ENCODE measurements at places on chromosomes 3 and 15.

GRCh38 chr3:113985541-113985940 is 37.7 kb downstream of the ZDHHC23 start:
- no peak for DNase-seq

- DNase-seq, result no peak
Observed at GRCh38 chr15:66132251-66132816, 121.2 kb downstream of the MEGF11 start.

DNA sequence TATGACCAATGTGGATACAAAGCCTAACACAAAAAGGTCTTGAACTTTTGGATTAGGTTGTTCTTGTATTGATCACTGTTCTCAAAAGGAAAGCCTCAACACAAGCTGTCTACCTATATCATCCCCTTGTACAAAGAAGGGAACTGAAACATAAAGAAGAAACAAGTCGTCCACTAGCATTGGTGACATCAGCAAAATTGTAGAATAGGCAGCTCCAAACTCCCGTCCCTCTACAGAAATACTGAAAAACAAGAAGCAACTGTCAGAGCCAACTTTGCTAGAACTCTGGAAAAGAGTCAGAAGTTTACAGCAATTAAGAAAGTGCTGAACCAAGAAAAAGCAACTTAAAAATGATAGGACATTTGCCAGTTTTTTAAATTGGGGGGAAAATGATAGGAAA is 7.5 kb upstream of the NR1I2 start:
- no peak for DNase-seq

GRCh38 chr15:69898243-69898642 is 199.5 kb downstream of the TLE3 start:
- DNase-seq, result no peak

DNA sequence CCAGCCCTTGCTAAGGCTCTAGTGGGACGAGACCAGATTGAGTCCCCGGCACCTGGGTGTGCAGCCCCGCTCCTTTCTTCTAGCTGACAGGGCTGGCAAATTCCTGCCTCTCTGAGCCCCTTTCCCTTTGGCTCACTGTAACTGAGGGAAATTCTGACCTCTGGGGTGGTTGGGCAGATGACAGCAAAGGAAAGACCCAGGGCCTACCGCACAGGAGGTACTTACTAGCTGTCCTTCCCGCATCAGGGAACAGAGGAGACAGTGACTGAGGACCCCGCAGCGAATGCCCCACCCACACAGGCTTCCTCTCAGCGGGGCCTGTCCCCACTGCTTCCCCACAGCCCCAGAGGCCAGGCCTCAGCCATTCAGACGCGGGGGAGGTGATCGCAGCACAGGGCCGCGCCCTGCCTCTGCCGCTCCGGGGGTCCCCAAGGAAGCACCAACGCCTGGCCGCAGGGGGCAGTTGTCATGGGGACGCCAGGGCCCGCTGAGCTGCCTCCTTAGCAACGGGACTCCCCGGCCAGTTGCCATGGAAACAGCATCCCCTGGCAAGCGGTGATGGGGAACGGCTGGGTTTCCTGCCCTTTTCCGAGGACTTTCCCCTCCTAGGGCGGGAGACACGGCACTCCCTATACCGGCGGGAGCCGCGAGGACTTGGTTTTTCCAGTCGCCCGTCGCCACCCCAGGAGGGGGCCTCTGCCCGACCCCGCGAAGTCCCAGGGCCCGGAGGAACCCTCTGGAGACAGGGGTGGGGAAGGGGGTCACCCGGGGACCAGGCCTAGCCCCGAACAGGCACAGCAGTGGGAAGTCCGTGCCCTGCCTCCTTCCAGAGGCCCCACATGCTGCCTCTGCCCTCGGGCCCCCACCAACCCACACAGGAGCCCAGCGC is 50.1 kb downstream of the HCN4 start:
- peak; percentile 20 for DNase-seq

DNA sequence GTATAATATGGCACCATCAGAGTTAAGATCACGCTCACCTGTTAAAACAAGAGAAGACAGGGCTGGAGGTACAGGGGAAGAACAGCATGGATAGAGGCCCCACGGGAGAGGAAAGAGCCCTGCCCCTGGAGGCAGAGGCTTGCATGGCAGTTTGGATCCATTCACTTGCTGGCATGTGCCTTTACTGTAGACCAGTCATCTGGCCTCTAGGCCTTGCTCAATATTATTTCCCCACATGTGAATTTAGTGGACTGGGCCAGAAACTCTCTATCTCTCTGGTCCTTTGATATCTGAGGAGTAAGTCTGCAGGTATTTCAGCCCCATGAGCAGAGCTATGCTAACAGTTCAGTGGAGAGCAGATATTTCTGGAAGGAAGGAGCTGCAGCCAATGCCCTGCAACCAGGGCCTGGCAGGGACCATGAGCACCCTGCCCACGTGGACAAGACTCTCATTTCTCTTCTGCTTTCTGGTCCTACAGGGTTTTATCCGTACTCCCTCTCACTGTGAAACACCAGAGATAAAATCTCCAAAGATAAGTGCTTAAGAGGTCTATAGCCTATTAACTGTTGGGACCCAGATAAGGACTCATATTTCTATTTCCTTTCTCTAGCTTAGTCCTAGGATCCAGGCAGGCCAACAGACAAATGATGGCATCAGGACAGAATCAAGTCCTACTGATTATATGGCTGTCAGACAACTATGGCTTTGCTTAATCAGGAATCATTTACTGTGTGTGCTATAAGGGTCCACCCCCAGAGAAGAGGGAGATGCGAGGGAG is 65.0 kb downstream of the CLDN11 start:
- peak; percentile 24 for DNase-seq

DNA sequence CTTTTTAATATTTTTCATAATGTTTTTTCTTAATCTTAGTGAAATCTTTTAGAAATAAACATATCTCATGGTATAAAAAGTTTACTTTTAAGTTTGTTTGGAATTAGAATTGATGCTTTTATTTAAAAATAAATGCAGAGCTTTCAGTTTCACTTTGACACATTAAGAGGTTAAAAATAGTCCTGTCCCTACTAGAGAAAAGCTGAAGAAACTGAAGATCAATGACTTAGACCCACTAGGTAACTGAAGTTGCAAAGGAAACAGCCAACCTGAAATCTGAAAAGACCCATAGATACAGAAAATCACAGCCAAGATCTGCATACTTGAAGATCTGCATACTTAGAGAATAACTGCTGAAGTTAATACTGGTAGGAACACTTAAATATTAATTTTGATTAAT is 237.6 kb downstream of the RAP2B start:
- DNase-seq, result no peak

- DNase-seq, result no peak
Observed at GRCh38 chr15:31274496-31275330, 51.9 kb upstream of the KLF13 start.

GRCh38 chr15:68499620-68500312 is 67.8 kb upstream of the ITGA11 start:
- no peak for DNase-seq

- no peak for DNase-seq
Observed at GRCh38 chr3:194907811-194908210, 222.1 kb downstream of the FAM43A start.

GRCh38 chr15:31501536-31502157 is 175.0 kb downstream of the KLF13 start:
- DNase-seq, result no peak

GRCh38 chr3:144324076-144324475 is 352.5 kb downstream of the DIPK2A start:
- DNase-seq, result no peak

GRCh38 chr3:197270558-197271317 is 27.7 kb downstream of the DLG1 start:
- no peak for DNase-seq

GRCh38 chr3:160464321-160464720 is 14.7 kb upstream of the TRIM59 start:
- no peak for DNase-seq

DNA sequence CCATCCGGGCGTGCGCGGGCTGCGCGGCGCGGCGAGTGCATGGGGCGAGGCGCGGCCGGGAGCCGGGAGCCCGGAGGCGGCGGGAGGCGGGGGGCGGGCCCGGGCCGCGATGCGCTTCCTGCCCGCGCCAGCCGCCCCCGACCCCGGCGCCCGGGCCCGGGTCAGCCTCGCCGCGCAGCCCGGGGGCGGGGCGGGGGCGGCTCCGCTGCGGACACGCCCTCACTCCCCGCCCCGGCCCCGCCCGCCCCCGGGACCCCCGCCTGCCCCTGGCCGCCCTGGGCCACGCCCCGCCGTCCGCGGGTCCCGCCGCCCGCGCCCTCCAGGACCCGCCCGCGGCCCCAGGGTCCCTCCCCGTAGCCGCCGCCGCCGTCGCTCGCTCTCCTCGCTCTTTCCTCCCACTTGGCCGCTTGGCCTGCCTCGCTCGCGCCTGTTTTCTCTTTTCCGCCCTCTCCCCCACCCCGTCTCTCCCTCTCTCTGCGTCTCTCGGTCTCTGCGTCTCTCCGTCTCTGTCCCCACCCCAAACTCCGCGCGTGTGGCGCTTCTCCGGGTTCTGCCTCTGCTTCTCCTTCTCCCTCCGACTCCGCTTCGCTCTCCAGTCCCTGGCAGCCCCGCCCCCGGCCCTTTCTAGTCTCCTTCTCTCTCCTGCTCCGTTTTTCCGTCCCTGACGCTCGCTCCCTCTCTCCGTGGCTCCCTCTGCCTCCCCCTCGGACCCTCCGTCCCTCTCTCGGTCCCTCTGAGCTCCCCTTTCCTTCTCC is at the start of gene PLXND1:
PLXND1 (minus strand) TSS at position 41 of the 755 bp plus-strand sequence; CDS start at position 4, 37 bp downstream.
- peak; percentile 92 for DNase-seq

- no peak for DNase-seq
Observed at GRCh38 chr3:188211476-188211875, 57.5 kb downstream of the LPP start.

DNA sequence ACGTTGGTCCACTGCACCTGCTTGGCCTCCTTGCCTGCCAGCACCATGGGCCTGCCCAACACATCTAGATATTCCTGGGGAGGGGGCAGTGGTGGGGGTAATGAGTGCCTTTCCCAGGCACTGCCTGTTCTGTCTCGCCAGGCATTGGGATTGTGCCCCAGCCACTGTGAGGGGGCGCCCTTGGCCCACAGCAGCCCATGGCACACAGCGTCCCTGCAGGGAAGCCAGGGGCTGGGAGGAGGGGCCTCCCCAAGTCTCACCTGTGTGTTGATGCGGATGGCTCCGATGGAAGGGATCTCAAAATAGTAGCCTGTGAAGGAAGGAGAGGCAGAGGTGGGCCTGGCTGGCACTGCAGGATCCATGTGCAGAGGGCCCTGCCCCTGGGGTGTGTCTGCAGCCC is 18.7 kb upstream of the TMEM115 start:
- no peak for DNase-seq

DNA sequence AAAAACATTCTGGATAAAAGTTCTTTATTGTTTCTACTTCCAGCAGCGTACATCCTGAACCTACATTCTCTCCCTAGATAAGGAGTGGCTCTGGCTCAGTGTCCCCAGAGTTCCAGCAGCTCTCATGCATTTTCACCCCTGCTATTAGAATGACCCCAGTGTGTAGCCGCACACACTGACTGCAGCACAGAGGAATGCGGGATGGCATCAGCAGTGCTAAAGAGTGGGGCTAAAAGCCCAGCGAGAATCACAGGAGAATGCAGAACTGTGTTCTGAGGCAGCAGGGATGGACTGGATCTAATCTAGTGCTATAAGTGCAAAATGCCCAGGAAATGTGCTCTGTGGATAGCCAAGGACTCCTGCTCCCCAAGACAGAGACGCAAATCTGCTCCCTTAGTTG is 66.4 kb upstream of the TJP1 start:
- no peak for DNase-seq

- no peak for DNase-seq
Observed at GRCh38 chr3:83946554-83946953, 1012.2 kb upstream of the CADM2 start.

GRCh38 chr3:53083949-53084309 is 38.1 kb upstream of the SFMBT1 start:
- DNase-seq, result peak; percentile 63

DNA sequence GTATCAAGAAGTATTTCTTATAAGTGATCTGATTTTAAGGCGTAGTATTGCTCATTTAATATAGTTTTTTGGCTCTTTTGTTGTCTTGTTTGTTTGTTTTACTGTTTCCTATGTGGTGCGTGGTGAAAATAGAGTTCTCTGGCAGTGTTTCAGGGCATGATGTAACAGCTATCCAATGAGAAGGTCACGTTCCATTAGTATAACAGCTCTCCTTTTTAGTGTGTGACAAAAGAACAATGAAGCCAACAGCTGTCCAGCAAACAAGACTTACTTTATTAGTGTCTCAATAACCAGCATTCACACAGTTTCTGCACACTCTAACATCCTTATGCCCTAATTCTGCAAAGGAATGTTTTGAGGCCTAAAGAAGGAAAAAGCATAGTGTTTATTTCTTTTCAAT is 127.9 kb downstream of the SLC25A26 start:
- no peak for DNase-seq

DNA sequence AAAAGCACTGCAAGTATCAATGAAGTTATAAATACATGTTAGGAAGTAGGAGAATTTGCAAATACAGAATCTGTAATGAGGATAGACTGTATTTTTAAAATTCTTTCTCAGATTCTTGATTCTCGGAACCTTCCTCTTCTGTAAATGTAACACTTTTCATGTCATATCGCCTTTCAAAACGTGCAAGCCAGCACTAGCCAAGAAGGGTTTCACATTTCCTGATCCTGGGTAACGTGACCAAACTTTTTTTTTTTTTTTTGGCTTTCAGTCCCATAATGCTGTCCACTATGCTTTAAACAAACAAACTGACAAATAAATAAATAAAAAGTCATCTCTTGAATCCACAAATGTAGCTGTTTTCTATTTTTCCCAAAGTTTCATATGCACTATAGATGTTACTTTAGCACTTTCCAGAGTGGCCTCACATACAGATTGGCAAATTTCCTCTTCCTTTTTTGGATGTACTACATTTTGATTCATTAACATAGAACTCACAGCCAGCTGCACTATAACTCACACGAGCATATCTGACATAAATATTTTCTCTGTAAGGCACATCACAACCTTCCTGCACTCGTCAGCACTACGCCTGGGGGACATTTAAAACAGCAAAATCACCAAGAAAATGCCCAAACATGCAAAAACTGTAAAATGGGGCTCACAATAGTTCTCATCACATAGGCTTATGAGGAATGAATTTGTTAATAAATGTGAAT is 208.1 kb downstream of the OSBPL10 start:
- no peak for DNase-seq

DNA sequence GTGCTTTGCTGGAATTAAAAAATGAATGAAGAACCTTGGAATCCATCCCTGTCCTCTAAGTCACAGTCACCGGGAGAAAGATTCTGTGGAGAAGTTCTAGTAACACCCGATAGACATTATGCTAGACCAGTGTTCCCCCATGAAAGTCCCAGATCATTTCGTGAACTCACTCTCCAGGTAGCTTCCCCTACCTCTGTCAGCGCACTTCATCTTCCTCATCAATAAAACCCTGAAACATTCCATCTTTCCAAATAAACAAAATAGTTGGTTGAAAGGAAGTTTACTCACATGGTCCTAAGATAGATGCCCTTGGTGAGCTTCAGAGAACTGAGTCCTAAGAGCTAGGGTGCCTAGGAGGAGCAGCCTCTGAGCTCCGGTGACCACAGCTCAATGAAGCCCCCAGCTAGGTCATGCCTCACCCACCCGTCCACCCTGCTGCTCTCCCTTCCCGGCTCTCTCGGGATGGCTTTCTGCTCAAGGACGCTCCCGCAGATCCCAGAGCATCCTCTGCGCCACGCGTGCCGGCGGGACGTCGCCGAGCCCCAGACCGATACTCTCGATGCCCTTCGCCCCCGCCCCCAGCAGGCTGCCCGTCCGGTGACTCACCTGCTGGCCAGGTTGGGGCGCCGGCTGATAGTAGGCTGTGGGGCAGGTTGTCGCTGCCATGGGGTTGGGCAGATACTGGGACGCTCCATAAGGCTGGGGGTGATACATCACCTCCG is 776 bp downstream of the VGLL3 start:
- no peak for DNase-seq

All from K562 (cell line).